Cerebellar nuclear complex (tissue), 1 donor: ENCODE measurements at places on chromosomes 7 and 10.

- no peak for DNase-seq
These were observed 942 bp upstream of the KIAA1217 start for GRCh38 chr10:24207781-24208611.

GRCh38 chr10:60353519-60354258, 36.0 kb downstream of the ANK3 start:
- DNase-seq: no peak

GRCh38 chr10:71349406-71349805, 30.3 kb downstream of the SLC29A3 start:
- no peak for DNase-seq

GRCh38 chr10:125788156-125789034, 12.8 kb upstream of the MMP21 start:
- DNase-seq: no peak

- no peak for DNase-seq
These were observed 285.4 kb upstream of the GLI3 start for GRCh38 chr7:42522227-42522991.

GRCh38 chr10:3529691-3530090, 255.3 kb downstream of the KLF6 start:
- DNase-seq: no peak

DNA sequence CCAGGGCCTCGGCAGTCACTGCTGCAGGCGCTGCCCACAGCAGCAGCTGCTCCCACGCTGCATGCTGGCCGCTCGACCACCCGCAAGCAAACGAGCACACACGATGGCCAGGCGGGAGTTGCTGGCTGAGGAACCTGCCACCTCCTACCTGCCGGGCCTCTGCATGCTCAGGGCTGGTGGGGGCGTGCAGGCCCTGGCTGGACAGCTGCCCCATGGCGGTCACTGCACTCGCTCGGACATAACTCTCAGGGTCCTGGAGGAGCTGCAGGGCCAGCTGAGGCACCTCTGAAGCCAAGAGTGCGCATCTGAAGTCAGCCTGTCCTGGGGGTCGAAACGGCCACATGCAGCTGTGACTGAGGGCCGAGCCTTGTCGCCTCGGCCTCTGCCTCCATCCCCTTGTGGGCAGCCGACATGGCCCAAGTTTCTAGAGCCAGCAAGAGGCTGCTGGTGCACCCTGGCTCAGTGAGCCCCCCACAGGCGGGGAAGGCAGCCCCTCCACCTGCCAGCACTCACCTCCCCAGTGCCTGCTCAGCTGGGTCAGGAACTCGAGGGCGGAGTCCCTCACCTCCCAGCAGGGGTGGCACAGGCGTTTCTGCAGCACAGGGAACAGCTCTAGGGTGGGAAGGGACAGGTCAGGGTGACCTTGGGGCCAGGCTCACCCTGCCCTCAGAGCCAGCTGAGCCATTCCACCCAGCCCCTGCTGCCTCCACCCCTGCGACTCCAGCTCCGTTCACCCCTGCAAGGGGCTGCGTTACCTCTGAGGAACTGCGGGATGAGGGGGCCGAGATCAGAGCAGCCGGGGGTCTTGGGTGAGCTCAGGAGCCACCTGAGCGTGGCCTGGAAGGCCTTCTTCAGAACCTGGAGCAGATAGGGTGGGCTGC, 16.1 kb downstream of the BRAT1 start:
- DNase-seq: no peak

DNA sequence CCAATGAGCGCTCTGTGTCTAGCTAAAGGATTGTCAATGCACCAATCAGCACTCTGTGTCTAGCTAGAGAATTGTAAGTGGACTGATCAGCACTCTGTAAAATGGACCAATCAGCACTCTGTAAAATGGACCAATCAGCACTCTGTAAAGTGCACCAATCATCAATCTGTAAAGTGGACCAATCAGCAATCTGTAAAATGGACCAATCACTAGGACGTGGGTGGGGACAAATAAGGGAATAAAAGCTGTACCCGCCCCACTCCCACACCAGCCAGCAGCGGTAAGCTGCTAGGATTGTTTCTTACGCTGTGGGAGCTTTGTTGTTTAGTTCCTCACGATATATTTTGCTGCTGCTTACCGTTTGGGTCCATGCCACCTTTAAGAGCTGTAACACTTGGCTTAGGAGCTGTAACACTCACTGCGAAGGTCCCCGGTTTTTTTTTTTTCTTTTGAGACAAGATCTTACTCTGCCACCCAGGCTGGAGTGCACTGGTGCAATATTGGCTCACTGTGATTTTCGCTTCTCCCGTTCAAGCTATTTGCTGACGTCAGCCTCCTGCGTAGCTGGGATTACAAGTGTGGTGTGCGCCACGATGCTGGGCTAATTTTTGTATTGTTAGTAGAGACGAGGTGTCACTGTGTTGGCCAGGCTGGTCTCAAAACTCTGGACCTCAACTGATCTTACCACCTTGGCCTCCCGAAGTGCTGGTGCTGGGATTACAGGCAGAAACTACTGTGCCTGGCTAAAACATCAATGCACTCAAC, 184.8 kb downstream of the PTPN20 start:
- DNase-seq: no peak

DNA sequence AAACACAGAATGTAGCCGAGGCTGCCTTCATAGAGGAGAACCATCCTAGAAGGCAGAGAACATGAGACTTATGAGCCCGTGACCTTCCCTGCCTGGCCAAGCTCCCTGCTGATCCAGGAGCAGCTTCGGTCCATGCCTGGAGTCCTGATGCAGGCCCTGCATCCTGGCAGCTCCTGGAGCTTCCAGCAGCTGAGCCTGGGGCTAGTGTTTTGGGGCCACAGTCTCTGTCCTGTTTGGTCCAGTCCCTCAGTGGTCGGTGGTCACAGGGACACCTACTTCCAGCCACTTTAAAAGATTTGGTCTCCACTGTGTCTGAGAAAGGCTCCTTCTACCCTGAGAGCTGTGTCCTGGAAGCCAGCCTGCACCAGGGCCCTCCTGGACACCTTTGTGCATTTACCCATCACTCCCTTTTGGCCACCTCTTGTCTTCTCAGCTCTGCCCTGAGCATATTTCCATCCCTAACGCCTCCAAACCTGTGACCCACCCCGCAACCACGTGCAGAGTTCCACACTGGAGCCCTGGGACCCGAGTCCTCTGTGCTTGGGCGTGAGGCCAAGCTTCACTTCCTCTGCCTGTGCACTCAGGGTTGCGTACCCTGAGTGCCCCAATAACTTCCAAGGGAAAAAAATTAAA, 315.2 kb upstream of the ZNF32 start:
- DNase-seq: no peak

DNA sequence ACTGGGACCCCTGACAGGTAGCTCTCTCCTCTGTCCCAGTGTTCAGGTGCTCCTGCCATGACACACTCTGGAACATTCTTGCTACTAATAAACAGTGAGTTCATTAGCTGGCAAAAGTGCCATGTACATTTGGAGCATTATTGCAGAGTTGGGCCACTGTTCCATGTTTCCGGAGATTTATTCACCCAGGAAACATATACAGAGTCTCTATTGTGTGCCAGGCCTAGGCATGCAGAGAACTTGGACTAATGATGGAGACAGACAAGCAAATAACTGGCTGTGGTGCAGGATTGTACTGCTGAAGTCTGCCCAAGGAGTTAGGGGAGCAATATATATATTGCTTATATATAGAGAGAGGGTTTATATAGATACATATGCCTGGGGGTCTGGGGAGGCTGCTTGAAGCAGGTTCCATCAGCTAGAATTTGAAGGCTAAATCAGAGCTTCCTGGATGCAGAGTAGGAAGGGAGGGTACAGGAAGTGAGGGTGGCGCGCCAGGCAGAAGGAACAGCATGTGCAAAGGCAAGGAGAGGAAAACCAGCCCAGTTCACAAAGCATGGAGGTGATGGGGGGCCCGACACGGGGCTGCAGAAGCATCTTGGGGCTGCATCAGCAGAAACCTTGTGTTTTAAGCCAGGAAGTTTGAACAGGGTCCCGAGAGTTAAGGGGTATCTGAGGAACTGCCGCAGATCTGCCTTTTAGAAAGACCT, 22.7 kb upstream of the EEPD1 start:
- no peak for DNase-seq

DNA sequence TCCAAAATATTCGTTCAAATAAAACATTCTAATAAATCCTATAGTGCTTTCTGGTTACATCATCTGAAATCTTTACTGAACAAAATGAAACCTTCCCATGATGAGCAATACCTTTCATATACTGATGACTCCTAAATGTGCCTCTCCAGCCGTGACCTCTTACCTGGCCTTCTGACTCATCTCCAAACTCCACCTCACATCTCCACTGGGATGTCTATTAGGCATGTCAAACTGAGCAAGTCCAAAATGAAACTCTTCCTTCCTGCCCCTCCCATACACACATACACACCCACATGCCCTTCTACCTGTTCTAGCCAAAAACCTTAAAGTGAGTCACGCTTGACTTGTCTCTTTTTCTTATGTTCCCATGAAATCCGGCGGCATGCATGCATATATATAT, 22.9 kb downstream of the GSAP start:
- no peak for DNase-seq

DNA sequence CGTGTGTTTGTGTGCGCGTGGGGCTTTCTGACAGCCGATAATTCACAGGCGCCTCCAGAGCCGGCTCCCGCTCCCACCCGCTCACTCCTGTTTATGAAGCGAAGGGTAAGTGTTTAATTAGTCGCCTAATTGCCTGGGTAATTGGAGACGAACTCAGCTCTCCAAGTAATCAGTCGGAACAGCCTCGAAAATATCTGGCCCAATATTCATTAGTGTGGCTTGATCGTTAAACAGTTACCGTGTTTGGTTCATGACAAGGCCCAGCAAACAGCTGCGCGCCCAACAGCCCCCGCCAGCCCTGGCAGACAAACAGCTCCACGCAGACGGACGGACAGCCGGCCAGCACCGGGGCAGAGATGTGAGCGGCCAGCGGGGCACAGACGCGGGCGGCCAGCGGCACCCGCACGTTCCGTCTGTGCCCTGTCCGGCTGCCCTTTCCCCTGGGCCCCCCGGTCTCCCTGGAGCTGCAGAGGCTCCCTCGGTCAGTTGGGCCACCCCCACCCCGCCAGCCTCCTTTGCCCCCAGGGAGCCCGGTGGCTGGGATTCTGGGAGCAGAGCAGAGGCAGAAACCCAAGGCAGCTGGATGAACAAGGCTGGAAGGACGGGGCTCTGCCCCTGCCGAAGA, 98.2 kb downstream of the UNCX start:
- DNase-seq: no peak

GRCh38 chr7:158431941-158432347, 155.7 kb downstream of the PTPRN2 start:
- DNase-seq: no peak

- DNase-seq: no peak
These were observed 67.2 kb downstream of the RBM20 start for GRCh38 chr10:110711382-110711781.

DNA sequence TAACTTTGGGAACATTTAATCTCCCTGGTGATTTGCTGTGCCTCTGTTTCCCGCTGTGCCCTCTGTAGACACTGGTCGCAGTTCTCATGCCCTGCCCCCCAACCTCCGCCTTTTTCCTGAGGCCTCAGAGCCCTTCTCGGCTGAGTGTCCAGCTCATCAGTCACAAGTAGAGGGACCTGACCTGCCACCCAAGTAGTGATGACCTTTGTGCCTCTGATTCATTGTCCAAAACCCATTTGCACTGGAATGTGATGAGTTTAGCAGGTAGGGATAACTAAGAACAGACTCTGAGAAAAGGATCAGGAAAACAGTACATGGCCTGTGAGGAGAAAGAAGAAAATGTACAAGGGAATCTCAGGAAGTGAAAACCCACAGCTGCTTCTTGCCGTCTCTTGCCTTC, 58.8 kb downstream of the LANCL2 start:
- no peak for DNase-seq

- DNase-seq: no peak
These were observed 73.8 kb downstream of the PRPF18 start for GRCh38 chr10:13660551-13660920.

GRCh38 chr10:80202934-80203834, 2.2 kb downstream of the ANXA11 start:
- DNase-seq: no peak

- no peak for DNase-seq
These were observed 19.6 kb downstream of the KLLN start for GRCh38 chr10:87843714-87844113.

DNA sequence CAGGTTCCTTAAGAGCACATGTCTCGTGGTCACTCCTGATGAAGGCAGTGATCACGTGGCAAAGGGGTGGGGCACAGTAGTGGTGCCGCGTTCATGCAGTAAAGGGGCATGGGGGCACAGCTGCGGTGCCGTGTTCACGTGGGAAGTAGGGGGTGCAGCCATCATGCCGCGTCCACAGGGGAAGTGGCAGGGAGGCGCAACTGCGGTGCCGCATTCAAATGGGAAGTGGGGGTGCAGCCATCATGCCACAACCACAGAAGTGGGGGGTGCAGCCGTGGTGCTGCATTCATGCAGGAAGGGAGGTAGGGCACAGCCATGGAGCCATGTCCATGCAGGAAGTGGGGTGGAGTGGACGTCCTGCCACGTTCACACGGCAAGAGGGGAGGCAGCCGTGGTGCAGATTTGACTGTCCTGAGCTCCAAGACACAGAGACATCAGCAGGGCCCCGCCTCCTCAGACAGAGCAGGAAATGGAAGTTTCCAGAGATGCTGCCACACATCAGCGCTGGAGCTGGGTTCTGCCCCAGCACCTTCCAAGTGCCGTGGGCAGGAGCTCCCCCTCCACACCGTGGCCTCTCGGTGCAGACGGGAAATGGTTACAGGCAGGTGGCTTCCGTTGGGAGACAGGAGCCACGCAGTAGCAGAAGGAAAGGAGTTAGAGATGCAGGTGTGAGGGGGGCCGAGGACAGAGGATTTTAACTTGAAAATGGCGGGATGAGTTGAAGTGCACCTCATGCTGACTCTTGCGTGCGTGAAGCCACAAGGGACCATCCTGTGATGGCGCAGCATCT, 95.0 kb upstream of the DDC start:
- no peak for DNase-seq

DNA sequence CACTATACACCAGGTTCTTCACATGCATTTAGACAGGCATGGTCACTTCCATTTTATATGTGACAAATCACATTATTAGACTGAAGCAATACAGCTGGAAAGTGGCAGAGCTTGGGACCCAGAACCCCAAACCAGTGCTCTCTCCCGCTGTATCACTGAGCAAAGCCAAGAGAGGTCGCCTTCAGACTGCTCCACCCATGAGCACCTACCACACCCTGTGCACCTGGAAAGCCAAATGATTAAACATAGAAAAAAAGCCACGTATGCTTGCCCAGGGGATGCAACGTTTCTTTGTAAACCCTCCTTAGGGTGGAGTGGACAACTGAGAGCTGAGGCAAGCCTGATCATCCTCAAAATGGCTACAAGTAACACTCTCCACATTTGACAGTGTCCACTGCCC, 72.5 kb downstream of the CCDC6 start:
- DNase-seq: no peak

- DNase-seq: no peak
These were observed 55.3 kb downstream of the CPVL start for GRCh38 chr7:29090836-29091601.

- DNase-seq: no peak
These were observed 7.5 kb upstream of the RBP3 start for GRCh38 chr10:47340608-47341170.

DNA sequence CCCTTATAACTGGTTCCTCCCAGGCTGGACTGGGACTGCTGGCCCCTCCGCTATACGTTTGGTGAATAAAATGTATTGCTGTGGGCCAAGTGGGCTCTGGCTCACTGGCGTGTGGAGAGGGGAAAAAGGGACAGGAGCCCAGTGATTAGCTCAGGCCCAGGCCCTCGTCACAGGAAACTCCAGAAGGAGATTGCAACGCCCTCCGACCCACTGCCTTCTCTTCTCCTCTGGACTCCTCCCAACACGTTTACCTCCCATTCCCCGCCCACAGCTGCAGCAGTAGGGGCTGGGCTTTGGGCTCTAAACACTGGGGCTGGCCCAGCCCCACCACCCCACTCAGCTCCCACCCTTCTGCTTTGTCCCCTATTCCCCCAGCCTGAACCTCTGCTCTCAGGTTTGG, 173.9 kb downstream of the NEURL1 start:
- DNase-seq: no peak
